Kidney (tissue), 22 donors: ENCODE measurements at places on chromosomes 1 and 21. TPM values are rescaled to one million over a fixed set of nuclear protein-coding genes. Genes with fewer than 3 reads are reported as not detected.

JAM2 gene
- 6.0 TPM for polyA plus RNA-seq

C1orf116 gene
- polyA plus RNA-seq, result 11.9 TPM

SPRR4 gene
- not detected for polyA plus RNA-seq

SYNC gene
- 1.4 TPM for polyA plus RNA-seq

GNAT2 gene
- not detected for polyA plus RNA-seq

- H3K4me1 ChIP-seq, result peaks cover 4% of the 10 kb centered on the region
- H3K27ac ChIP-seq, result no peak overlapping the region
- H3K36me3 ChIP-seq, result no peaks in the 10 kb centered on the region
- DNase-seq, result no peak
Measured at GRCh38 chr1:110726755-110727154, 52.0 kb upstream of the KCNA3 start.

- H3K4me3 ChIP-seq, result no peak overlapping the region
- no peaks in the 10 kb centered on the region for H3K4me1 ChIP-seq
- no peak overlapping the region for H3K27ac ChIP-seq
- no peaks in the 10 kb centered on the region for H3K36me3 ChIP-seq
- peaks cover 11% of the 10 kb centered on the region for H3K27me3 ChIP-seq
Measured at GRCh38 chr1:18724801-18725200, 94.2 kb downstream of the PAX7 start.

- no peak for DNase-seq
- no peaks in the 10 kb centered on the region for H3K27me3 ChIP-seq
- no peak overlapping the region for H3K27ac ChIP-seq
- H3K36me3 ChIP-seq, result no peaks in the 10 kb centered on the region
- no peaks in the 10 kb centered on the region for H3K4me1 ChIP-seq
Measured at GRCh38 chr1:170927955-170928840, 7.1 kb upstream of the MROH9 start.

DNA sequence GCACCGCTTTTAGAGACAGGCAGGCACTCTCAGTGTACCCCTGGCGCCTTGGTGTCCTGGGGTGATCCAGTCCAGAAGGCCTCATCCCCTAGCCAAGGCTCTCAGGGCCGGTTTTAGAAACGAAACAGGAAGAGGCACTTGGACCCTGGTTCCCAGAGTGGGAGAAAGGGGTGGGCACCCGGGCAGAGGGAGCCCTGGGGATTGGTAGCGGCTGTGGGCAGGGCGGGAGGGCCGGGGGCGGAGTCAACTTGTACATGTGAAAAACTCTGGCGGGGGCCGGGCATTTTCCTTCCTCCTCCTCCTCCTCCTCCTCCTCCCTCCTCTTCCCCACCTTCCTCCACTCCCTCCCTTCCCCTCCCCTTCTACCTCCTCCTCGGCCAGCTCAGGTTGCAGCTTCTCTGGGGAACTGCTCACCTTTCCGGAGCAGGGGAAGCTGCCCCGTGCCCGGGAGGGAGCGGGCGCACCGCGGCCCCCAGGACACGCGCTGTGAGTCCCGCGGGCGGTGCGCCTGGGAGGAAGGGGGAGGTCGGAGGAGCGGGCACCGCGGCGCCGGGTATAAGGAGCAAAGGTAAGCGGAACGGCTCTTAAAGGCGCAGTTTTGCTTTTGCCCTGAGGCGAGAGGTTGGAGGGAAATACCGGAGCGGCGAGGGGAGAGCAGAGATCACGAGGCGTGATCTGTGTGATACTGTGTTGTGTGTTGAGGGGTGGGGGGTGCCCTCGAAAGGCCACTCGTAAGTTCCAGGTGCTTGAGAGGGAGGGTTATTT is at the start of gene CDK18:
Gene CDK18, plus strand, starts transcription at position 359 of the 765 bp plus-strand sequence. CDS start 18,499 bp downstream, outside the sequence.
- peak within 1 kb of the TSS; percentile 67 for H3K4me3 ChIP-seq
- peak within 1 kb of the TSS; percentile 85 for H3K27ac ChIP-seq
- DNase-seq, result peak; percentile 97
- H3K36me3 ChIP-seq, result no peaks in the 10 kb centered on the region

DNA sequence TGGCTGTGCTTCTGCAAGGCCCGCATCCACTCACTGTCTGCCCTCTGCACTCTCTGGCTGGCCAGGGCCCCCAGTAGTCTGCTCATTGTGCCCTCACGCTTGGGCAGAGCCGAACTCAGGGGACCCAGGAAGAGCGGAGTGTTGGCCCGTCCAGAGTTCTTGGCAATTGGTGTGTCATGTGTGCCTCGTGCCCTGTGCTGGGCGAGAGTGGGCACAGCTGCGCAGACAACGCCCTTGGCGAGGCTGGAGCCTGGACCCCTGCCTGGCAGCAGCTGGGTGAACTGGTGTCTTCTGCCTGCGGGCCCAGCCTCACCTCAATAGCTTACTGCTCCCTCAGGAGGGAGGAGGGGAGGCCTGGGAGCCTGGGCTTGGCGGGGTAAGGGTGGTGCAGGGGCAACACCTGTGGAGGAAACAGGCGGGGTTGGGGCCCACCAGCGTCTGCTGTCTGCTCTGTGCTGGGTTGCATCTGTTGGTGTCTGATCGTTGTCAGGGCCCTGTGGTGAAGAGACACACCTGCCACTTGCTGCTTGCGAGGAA is 2.1 kb downstream of the GUK1 start:
- H3K27me3 ChIP-seq, result no peaks in the 10 kb centered on the region
- no peaks in the 10 kb centered on the region for H3K4me1 ChIP-seq
- peaks cover 6% of the 10 kb centered on the region for H3K36me3 ChIP-seq
- H3K27ac ChIP-seq, result no peak overlapping the region
- DNase-seq, result no peak

DNA sequence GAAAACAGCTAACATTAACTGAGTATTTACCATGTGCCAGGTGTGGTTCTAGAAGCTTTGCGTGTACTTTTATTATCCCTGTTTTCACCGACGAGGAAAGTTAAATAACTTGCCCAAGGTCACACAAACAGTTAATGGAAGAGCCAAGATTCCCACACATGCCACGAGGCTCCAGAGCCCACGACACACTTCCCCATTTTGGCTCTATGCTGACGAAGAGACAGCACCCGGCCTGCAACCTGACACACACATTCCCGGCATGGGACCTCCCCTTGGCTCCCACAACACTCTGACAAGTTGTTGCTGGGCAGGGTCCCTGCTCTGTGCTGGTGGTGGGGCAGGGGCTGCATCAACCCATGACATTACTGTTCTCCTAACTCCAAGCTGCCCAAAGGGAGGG is 52.8 kb downstream of the RAP1GAP start:
- H3K27me3 ChIP-seq, result no peaks in the 10 kb centered on the region
- no peak overlapping the region for H3K27ac ChIP-seq
- no peaks in the 10 kb centered on the region for H3K36me3 ChIP-seq
- no peaks in the 10 kb centered on the region for H3K4me1 ChIP-seq

- no peak for DNase-seq
- H3K36me3 ChIP-seq, result peaks cover 20% of the 10 kb centered on the region
- H3K27ac ChIP-seq, result no peak overlapping the region
- H3K4me3 ChIP-seq, result no peak overlapping the region
- H3K4me1 ChIP-seq, result no peaks in the 10 kb centered on the region
- H3K27me3 ChIP-seq, result no peaks in the 10 kb centered on the region
Measured at GRCh38 chr1:70247768-70248167, 26.6 kb downstream of the SRSF11 start.

DNA sequence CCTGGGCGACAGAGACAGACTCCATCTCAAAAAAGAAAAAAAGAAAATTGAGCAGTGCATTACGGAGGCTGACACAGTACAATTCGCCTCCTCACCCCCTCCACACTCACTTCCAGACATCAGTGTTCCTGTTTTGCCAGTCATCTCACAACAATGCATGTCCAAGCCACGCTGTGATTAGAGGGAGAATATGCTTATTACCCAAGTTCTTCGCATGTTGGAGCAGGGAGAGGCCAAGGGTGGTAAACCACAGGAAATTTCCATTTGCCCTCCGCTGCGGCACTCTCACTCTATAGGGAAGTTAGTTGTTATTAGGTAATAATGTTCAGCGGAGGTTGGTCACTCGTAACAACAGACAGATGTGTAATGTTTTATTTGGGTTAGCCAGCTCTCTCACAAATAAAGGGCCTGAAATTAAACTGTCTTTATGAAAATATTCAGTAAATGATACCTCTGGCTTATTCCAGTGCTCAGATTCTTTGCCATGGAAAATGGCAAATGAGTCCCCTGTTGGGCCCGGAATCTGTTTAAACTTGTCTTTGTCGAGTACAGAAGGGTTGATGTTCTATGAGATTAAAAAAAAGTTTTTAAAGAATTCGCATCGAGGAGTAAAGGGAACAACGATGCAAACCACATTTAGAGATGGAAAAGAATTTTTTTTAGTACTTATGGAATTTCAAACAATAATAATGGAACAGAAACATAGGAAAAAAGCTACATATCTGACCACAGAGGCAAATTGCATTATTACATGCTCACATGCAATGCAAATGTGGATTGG is 33.1 kb downstream of the KCNJ15 start:
- peaks cover 14% of the 10 kb centered on the region for H3K4me1 ChIP-seq
- no peaks in the 10 kb centered on the region for H3K27me3 ChIP-seq
- H3K36me3 ChIP-seq, result peaks cover 10% of the 10 kb centered on the region
- no peak overlapping the region for H3K4me3 ChIP-seq
- no peak for DNase-seq

- peaks cover 3% of the 10 kb centered on the region for H3K4me1 ChIP-seq
- no peak overlapping the region for H3K4me3 ChIP-seq
- no peaks in the 10 kb centered on the region for H3K36me3 ChIP-seq
Measured at GRCh38 chr1:26324550-26324949, 6.8 kb downstream of the CD52 start.

DNA sequence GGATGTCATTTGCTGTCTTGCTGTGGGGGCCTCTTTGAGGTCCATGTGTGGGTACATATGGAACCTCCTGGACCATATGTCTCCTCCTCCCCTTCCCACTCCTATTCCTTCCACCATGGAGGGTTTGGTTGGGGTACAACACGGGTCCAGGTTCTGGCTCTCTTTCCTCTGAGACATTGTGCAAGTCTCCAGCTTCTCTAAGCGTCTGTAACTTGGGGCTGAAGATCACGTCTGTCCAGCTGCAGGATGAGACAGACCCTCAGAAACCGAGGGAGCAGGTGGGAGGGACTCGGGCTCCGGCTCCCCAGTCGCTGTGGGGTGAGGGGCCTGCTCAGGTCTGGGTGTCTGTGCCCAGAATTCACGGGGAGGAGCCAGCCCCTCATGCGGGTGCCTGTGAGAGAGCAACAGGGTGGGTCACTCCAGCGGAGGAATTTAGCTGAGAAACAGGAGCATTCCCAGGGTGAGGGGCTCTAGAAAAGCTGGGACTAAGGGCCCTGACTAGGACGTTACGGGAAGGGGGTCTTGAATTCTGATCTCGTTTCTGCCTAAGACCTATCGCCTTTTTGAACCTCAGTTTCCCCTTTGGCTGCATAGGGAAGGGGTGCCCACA is 42.0 kb upstream of the DMBX1 start:
- H3K4me1 ChIP-seq, result no peaks in the 10 kb centered on the region
- no peaks in the 10 kb centered on the region for H3K36me3 ChIP-seq
- H3K4me3 ChIP-seq, result no peak overlapping the region
- DNase-seq, result no peak
- peaks cover 37% of the 10 kb centered on the region for H3K27me3 ChIP-seq
- H3K27ac ChIP-seq, result no peak overlapping the region

- no peaks in the 10 kb centered on the region for H3K4me1 ChIP-seq
- no peak overlapping the region for H3K27ac ChIP-seq
- no peak overlapping the region for H3K4me3 ChIP-seq
- H3K27me3 ChIP-seq, result no peaks in the 10 kb centered on the region
Measured at GRCh38 chr1:59237900-59238299, 59.0 kb upstream of the FGGY start.

- no peak for DNase-seq
- no peak overlapping the region for H3K27ac ChIP-seq
- H3K4me3 ChIP-seq, result no peak overlapping the region
Measured at GRCh38 chr1:155812878-155813277, 44.1 kb downstream of the GON4L start.

DNA sequence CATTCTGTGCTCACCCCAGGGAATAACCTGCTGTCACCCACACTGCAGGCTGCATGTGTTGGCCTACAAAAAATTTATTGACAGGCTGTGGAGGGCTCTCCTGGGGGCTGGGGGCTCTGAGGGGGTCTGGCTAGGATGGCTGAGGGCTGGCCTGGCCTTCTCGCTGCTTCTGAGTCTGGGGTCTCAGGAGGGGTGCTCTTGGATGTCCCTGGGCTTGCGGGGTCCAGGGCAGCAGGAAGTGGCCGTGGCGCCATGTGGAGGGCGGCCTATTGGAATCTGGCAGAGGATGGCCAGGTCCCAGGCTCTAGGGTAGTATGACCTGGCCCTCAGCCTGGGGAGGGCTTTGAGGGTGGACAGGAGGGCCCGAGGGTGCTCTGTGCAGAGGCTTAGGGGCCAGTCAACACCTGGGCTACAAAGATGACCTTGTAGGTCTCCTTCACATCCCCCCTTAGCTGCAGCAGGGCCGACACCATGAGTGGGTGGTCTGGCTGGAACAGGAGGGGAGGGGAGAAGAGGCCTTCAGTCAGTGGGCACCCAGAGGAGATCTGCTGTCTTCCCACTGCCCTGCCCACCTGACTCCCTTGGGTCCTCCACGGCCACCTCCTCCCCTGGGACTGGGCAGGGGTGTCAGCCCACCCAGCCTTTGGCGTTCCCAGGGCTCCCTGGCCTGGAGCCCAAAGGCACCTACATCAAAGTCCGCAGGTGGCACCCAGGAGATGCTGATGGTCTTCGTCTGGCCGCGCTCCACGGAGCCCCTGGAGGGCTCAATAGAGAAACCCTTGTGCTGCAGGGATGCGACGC is 3.0 kb upstream of the TMEM52 start:
- no peak for DNase-seq
- H3K36me3 ChIP-seq, result no peaks in the 10 kb centered on the region
- H3K27ac ChIP-seq, result no peak overlapping the region
- no peaks in the 10 kb centered on the region for H3K27me3 ChIP-seq
- no peak overlapping the region for H3K4me3 ChIP-seq

- no peaks in the 10 kb centered on the region for H3K27me3 ChIP-seq
- DNase-seq, result peak; percentile 71
- H3K36me3 ChIP-seq, result no peaks in the 10 kb centered on the region
- H3K4me3 ChIP-seq, result no peak overlapping the region
- H3K27ac ChIP-seq, result peak overlapping the region; percentile 23
- no peaks in the 10 kb centered on the region for H3K4me1 ChIP-seq
Measured at GRCh38 chr1:60984062-60984799, 98.1 kb upstream of the NFIA start.

DNA sequence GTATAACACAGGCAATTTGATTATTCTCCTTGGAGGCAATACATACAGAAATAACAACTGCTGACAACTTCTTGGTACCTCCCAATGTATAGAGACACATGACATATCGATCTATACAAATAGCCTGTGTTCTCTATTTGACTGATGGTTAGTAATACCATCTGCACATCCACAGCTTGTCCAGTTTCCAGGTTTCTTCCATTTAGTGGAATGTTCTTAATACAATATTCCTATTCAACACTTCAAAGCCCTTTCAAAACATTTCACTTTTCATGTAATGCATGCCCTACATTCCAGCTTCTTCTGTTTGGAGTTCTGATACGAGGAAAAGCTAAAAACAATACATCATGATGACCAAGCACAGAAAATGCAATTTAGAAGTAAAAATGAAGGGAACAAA is 37.0 kb upstream of the GORAB start:
- H3K36me3 ChIP-seq, result no peaks in the 10 kb centered on the region
- no peak overlapping the region for H3K4me3 ChIP-seq
- no peaks in the 10 kb centered on the region for H3K4me1 ChIP-seq
- no peaks in the 10 kb centered on the region for H3K27me3 ChIP-seq
- DNase-seq, result no peak

GRCh38 chr1:204507317-204508105 is 8.7 kb upstream of the MDM4 start:
- peak overlapping the region; percentile 75 for H3K27ac ChIP-seq
- DNase-seq, result peak; percentile 68
- H3K4me3 ChIP-seq, result peak overlapping the region; percentile 93
- H3K36me3 ChIP-seq, result no peaks in the 10 kb centered on the region
- H3K27me3 ChIP-seq, result no peaks in the 10 kb centered on the region
- H3K4me1 ChIP-seq, result peaks cover 5% of the 10 kb centered on the region
